Vagina (tissue), 2 donors: ENCODE measurements at places on chromosomes 4 and X.
A peak's percentile ranks its signal among the peaks of the same experiment; 100 is the strongest.

DNA sequence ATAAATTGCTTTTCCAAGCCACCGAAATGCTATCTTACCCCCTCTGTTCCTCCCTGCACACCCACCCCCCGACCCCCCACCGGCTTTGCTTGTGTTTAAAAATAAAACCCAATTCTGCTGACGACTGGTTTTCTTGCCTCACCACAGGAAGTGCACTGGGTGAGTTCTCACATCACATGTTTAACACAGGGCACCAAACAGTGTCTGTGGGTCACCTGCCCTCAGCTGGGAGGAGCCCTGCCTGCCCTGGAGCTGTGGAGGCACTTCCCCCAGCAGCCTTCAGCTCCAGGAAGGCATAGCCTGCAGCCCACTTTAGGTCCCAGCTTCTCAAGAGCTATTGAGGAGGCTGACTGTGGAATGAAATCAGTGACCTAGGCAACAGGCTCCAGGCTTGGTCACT, 8.8 kb downstream of the TMEM255A start:
- H3K4me3 ChIP-seq: no peak overlapping the region
- H3K27ac ChIP-seq: no peak overlapping the region
- DNase-seq: no peak
- H3K27me3 ChIP-seq: no peaks in the 10 kb centered on the region
- no peaks in the 10 kb centered on the region for H3K36me3 ChIP-seq

- DNase-seq: no peak
- H3K27ac ChIP-seq: no peak overlapping the region
- H3K4me3 ChIP-seq: no peak overlapping the region
- no peaks in the 10 kb centered on the region for H3K4me1 ChIP-seq
- no peaks in the 10 kb centered on the region for H3K27me3 ChIP-seq
Observed at GRCh38 chrX:9997524-9997923, 30.4 kb downstream of the CLDN34 start.

DNA sequence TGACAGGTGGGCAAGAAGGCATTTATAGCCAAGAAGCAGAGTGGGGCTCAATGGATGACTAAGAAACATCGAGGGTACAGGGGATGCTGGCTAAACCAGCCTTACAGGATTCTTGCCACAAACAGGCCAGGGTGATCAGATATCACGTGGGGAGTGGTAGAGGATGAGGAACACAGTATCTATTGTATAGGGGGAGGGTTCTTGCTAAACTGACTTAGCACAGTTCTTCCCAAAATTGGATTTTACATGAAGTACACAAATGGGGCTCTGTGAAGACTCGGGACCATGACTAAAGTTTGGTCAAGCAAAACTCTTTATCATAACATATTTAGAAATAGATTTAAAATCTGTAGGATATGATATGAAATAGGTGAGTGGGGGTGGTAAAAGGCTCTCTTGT, 144.0 kb upstream of the ATOH1 start:
- DNase-seq: no peak
- H3K27ac ChIP-seq: no peak overlapping the region
- H3K27me3 ChIP-seq: no peaks in the 10 kb centered on the region
- no peaks in the 10 kb centered on the region for H3K4me1 ChIP-seq
- no peak overlapping the region for H3K4me3 ChIP-seq

DNA sequence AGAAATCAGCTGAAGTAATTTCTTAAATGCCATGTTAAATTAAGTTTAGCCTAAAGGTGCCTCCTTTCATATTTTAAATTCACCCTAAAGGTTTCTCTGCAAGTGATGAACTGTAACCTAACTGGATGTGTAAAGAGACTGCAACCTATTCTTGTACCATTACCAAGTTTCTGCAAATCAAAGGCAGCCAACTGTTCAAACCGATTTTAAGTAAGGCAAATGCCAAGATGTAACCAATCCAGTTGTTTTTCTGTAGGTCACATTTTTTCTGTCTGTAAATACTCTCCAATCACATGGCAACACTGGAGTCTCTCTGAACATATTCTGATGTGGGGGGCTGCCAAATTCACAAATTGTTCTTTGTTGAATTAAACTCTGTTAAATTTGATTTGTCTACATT, 42.4 kb upstream of the FGF2 start:
- no peak for DNase-seq
- H3K27me3 ChIP-seq: no peaks in the 10 kb centered on the region
- no peak overlapping the region for H3K4me3 ChIP-seq
- H3K27ac ChIP-seq: no peak overlapping the region

DNA sequence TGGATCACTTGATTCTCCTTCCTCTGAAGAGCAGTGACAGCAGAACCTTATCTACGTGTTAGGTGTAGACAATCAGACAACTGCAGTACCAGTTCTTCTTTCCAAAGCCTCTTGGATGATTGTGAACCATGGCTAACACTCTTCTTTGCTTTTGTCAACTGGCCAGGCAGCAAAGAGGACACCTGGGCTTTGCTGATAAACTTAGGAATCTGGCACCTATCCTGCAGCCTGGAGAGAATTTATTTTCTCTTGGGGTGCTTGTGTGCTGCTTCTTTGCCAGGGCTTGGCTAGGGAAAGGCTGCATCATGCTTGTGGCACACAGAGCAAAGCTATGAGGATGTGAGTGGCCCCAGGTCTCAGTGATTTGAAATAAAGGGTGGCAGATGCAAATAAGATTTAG, 77.4 kb downstream of the ANAPC4 start:
- no peaks in the 10 kb centered on the region for H3K27me3 ChIP-seq
- no peak overlapping the region for H3K4me3 ChIP-seq
- no peaks in the 10 kb centered on the region for H3K4me1 ChIP-seq
- no peak overlapping the region for H3K27ac ChIP-seq
- no peak for DNase-seq
- no peaks in the 10 kb centered on the region for H3K36me3 ChIP-seq

GRCh38 chr4:76192236-76192635, 21.4 kb downstream of the SCARB2 start:
- no peak overlapping the region for H3K4me3 ChIP-seq
- H3K36me3 ChIP-seq: no peaks in the 10 kb centered on the region
- peaks cover 62% of the 10 kb centered on the region for H3K4me1 ChIP-seq

GRCh38 chr4:130092187-130093015, 996.4 kb downstream of the C4orf33 start:
- no peaks in the 10 kb centered on the region for H3K36me3 ChIP-seq
- no peaks in the 10 kb centered on the region for H3K4me1 ChIP-seq
- DNase-seq: no peak
- H3K27me3 ChIP-seq: no peaks in the 10 kb centered on the region
- H3K27ac ChIP-seq: no peak overlapping the region

GRCh38 chr4:26009502-26009901, 95.5 kb downstream of the SMIM20 start:
- no peak for DNase-seq
- no peak overlapping the region for H3K4me3 ChIP-seq
- no peaks in the 10 kb centered on the region for H3K36me3 ChIP-seq
- H3K27me3 ChIP-seq: no peaks in the 10 kb centered on the region

- DNase-seq: no peak
- no peaks in the 10 kb centered on the region for H3K36me3 ChIP-seq
- H3K27me3 ChIP-seq: no peaks in the 10 kb centered on the region
- H3K27ac ChIP-seq: peak overlapping the region; percentile 58
Observed at GRCh38 chr4:100299046-100299840, 109.0 kb upstream of the DDIT4L start.

DNA sequence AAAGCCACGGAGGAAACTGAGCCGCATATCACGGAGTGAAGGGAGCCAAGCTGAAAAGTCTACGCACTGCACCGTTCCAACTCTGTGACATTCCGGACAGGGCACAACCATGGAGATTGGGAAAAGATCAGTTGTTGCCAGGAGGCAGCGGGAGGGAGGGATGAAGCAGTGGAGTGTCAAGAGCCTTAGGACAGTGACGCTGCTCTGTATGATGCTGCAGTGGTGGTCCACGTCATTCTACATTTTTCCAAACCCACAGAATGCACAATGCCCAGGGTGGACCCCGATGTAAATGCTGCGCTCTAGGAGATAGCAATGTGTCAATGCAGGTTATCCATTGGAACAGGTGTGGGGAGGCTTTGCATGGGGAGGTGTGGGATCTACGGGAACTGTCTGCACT, 7.5 kb upstream of the WFS1 start:
- no peak overlapping the region for H3K4me3 ChIP-seq
- no peaks in the 10 kb centered on the region for H3K4me1 ChIP-seq
- H3K27ac ChIP-seq: no peak overlapping the region
- H3K27me3 ChIP-seq: no peaks in the 10 kb centered on the region

DNA sequence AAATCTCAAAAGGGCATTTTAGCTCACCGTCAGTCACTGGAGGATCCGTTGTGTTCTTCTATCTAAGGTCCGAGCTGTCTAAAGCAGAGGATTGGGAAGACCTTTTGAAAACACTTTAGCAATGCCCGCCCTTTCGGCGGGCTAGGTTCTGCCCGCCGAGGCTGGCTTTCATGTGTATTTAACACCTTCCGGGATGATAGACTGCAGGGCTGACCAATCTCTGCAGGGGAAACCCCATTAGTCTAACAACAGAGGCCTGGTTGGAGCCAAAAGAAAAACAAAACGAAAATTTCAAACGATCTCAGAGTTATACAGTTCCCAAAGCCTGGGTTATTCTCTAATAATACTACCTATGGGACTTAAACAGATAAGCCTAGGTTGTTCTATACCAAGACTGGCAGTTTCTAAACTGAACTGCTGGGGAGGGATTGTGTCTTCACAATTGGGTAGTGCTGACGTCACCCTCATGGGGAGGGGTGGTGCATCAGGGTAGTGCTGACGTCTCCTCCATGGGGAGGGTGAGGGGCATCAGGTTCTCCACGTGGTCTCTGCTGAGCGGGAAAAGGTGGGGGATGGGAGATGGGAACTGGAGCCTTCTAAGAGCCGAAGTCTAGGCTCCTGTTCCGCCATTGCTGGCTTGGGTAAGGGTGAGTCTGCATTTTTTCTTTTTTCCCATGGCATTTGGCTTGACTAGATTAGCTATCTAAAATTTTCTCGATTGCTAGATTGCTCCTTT, 14.8 kb upstream of the CUL4B start:
- H3K4me1 ChIP-seq: no peaks in the 10 kb centered on the region
- H3K36me3 ChIP-seq: no peaks in the 10 kb centered on the region
- DNase-seq: no peak
- H3K4me3 ChIP-seq: no peak overlapping the region

GRCh38 chrX:131837325-131837724, 185.8 kb upstream of the STK26 start:
- H3K4me1 ChIP-seq: no peaks in the 10 kb centered on the region
- no peak overlapping the region for H3K27ac ChIP-seq
- no peak overlapping the region for H3K4me3 ChIP-seq
- H3K36me3 ChIP-seq: no peaks in the 10 kb centered on the region
- DNase-seq: no peak

- no peak for DNase-seq
- H3K36me3 ChIP-seq: no peaks in the 10 kb centered on the region
- H3K4me1 ChIP-seq: peaks cover 16% of the 10 kb centered on the region
- no peaks in the 10 kb centered on the region for H3K27me3 ChIP-seq
- no peak overlapping the region for H3K27ac ChIP-seq
- H3K4me3 ChIP-seq: peak overlapping the region; percentile 56
Observed at GRCh38 chr4:40750461-40751258, 905 bp downstream of the NSUN7 start.

DNA sequence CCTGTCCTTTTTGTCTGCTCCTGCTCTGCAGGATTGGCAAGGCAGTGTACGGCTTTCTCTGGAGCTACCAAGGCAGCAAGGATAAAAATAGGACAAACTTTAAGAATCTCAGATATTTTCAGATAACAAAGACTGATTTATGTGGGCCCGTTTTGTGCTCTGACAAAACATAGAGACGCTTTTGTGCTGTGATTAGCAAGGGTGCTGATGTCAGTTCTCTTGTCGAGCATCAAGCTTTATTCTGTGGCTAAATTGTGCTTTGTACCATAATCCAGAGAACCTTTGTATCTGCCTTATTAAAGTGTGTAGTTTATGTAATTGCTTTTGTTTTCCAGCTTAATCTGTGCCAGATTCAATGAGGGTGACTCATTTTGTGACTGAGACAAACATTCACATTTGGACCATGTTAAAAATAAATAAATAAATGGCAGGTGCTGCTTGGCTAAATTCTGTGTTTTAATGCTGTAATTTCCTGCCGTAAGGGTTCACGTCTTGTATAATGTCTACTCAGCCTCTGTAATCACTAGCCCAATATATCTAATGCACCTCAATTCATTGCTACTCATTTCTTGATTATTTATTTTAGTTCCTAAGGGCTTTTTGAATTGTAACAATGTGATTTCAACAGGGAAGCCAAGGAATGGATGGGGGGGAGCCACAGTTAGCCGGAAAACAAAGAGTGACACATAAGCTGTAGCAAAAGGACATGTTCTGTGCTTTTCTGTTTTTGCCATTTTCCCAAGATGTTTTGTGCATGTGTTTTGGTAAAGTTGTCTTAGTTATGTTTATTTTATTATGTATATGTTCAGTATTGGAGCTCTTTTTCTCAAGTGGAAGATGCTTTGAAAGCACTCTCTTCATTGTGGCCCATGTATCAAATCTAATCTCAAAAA, 75.1 kb downstream of the GAB1 start:
- peaks cover 9% of the 10 kb centered on the region for H3K36me3 ChIP-seq
- DNase-seq: no peak
- peak overlapping the region; percentile 7 for H3K27ac ChIP-seq
- H3K27me3 ChIP-seq: no peaks in the 10 kb centered on the region

GRCh38 chr4:38034986-38035882, 75.0 kb downstream of the PTTG2 start:
- no peak for DNase-seq
- H3K27me3 ChIP-seq: no peaks in the 10 kb centered on the region
- no peaks in the 10 kb centered on the region for H3K4me1 ChIP-seq
- H3K4me3 ChIP-seq: no peak overlapping the region
- H3K27ac ChIP-seq: peak overlapping the region; percentile 26
- peaks cover 10% of the 10 kb centered on the region for H3K36me3 ChIP-seq

GRCh38 chr4:35697210-35697736, 547.0 kb downstream of the ARAP2 start:
- no peaks in the 10 kb centered on the region for H3K27me3 ChIP-seq
- H3K4me3 ChIP-seq: no peak overlapping the region
- DNase-seq: no peak
- H3K4me1 ChIP-seq: no peaks in the 10 kb centered on the region
- H3K27ac ChIP-seq: no peak overlapping the region

- no peaks in the 10 kb centered on the region for H3K4me1 ChIP-seq
- H3K27me3 ChIP-seq: no peaks in the 10 kb centered on the region
Observed at GRCh38 chr4:108988464-108989195, 225.8 kb upstream of the ETNPPL start.

- H3K4me3 ChIP-seq: no peak overlapping the region
- no peak for DNase-seq
- H3K27ac ChIP-seq: no peak overlapping the region
- H3K4me1 ChIP-seq: no peaks in the 10 kb centered on the region
Observed at GRCh38 chr4:173765751-173766150, 235.7 kb upstream of the HAND2 start.

DNA sequence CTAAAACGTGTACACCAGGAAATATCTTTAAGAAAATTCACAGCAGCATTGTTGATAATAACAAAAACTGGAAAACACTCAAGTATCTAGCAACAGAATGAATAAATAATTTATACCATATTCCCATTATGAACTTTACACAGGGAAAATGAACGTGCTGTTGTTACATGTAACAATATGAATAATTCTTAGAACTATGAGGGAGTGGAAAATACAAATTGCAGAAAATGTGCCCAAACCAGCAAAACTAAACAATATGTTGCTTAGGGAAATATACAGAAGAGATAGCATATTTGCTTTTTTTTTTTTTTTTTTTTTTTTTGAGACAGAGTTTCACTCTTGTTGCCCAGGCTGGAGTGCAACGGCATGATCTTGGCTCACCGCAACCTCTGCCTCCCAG, 14.8 kb upstream of the FAT1 start:
- DNase-seq: no peak
- no peaks in the 10 kb centered on the region for H3K27me3 ChIP-seq
- no peak overlapping the region for H3K4me3 ChIP-seq
- no peaks in the 10 kb centered on the region for H3K36me3 ChIP-seq
- no peaks in the 10 kb centered on the region for H3K4me1 ChIP-seq
- no peak overlapping the region for H3K27ac ChIP-seq
